Esophagus squamous epithelium (tissue), 5 donors: ENCODE measurements at places on chromosomes 4 and X.

- H3K4me3 ChIP-seq = no peak overlapping the region
- H3K27me3 ChIP-seq = no peaks in the 10 kb centered on the region
- H3K36me3 ChIP-seq = no peaks in the 10 kb centered on the region
- DNase-seq = no peak
- peaks cover 6% of the 10 kb centered on the region for H3K4me1 ChIP-seq
- no peak overlapping the region for H3K27ac ChIP-seq
These were observed 171.7 kb downstream of the ADAMTS3 start for GRCh38 chr4:72397314-72397713.

DNA sequence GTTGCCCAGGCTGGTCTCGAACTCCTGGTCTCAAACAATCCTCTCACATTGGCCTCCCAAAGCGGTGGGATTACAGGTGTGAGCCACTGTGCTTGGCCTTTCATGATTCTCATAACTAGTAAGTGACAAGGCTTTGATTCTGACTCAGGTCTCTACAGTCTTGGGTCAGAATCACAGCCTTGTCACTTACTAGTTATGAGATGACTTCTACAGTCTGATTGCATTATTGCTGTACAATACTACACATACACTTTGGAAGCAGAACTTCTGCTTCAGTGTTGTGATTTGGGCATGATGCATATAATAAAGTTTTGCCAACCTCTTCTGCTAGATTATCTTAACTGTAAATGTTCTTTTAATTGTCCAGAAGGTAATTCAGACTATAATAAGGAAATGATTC lies 123.3 kb downstream of the KDM6A start:
- H3K4me3 ChIP-seq = no peak overlapping the region
- no peak overlapping the region for H3K27ac ChIP-seq
- H3K27me3 ChIP-seq = no peaks in the 10 kb centered on the region
- H3K36me3 ChIP-seq = no peaks in the 10 kb centered on the region
- peaks cover under 1% of the 10 kb centered on the region for H3K4me1 ChIP-seq

DNA sequence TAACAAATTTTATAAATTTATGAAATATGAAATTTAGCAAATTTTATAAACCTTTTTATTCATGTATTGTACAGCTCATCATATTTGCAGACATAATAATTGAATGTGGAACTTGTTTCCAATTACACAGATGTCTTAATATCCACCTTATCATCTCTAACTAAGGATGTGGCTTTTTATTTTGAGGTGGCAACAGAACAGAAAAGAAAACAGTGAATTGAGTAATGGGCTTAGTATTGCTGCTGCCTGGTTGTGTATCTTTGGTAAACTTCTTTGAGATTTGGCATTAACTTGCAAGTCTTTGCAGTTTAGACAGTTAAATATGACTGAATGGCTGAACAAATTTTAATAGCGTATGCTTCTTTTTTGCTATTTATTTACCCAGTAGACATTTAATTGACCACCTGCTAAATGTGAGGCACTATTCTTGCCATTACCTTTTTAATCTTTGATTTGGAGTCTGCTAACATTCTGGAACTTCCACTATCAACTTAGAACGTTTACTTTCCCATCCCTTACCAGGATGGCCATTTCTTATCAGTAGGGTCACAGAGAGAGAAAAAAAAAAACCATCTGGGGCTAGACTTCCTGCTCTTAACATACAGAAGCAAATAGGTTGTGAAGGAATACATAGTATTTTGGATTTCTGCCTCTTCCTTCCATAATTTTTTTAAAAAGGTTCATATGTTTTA lies 44.8 kb downstream of the CLCN3 start:
- H3K4me1 ChIP-seq = no peaks in the 10 kb centered on the region
- H3K27me3 ChIP-seq = no peaks in the 10 kb centered on the region
- peaks cover 3% of the 10 kb centered on the region for H3K36me3 ChIP-seq
- no peak for DNase-seq
- H3K4me3 ChIP-seq = no peak overlapping the region

- H3K27ac ChIP-seq = no peak overlapping the region
- H3K36me3 ChIP-seq = no peaks in the 10 kb centered on the region
- peaks cover 7% of the 10 kb centered on the region for H3K4me1 ChIP-seq
These were observed 105.2 kb downstream of the RTL5 start for GRCh38 chrX:72026341-72027023.

GRCh38 chr4:59063015-59063720 lies 1953.0 kb upstream of the IGFBP7 start:
- H3K27me3 ChIP-seq = no peaks in the 10 kb centered on the region
- H3K36me3 ChIP-seq = no peaks in the 10 kb centered on the region
- DNase-seq = no peak
- H3K4me3 ChIP-seq = no peak overlapping the region
- H3K27ac ChIP-seq = no peak overlapping the region
- H3K4me1 ChIP-seq = no peaks in the 10 kb centered on the region

DNA sequence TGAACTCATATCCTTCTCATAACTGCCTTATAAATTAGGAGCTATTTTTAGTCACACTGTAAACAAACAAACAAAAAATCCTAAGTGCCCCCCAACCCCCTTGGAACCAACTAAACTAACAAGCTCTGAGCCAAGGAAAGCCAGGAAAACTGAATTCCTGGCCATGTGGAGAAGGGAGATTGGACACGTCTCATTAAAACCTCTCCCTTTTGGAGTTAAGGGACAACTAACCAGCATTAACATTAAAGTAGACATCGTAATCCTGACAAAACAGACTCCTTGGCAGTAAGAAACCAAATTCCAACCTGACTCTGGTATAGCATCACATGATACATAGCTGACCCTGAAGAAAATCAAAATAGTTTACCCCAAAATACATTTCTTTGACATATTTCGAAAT lies 937.1 kb upstream of the GRIA3 start:
- H3K4me1 ChIP-seq = no peaks in the 10 kb centered on the region
- H3K4me3 ChIP-seq = no peak overlapping the region
- no peaks in the 10 kb centered on the region for H3K27me3 ChIP-seq
- no peak for DNase-seq
- H3K36me3 ChIP-seq = no peaks in the 10 kb centered on the region

DNA sequence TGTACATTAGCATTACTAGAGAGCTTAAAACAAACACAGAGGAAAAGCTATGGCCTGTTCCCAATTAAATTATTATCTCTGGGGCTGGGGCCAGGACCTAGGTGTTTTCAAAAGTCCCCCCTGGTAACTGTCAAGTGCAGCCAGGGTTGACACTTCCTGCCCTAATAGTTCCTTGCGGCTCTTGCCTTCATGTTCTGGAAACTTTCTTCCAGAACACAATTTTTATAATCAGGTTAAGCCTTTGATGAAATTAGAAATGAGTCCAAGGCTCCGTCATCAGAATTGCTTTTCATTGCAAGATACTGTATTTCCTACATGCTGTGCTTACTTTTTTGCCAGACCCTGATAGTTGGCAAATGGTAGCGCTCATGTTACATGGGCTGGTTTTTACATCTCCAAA lies 229.6 kb downstream of the UNC5C start:
- H3K4me1 ChIP-seq = no peaks in the 10 kb centered on the region
- DNase-seq = no peak
- H3K4me3 ChIP-seq = no peak overlapping the region
- no peak overlapping the region for H3K27ac ChIP-seq
- H3K36me3 ChIP-seq = no peaks in the 10 kb centered on the region
- no peaks in the 10 kb centered on the region for H3K27me3 ChIP-seq
